Endothelial cell of umbilical vein (primary cell): ENCODE measurements at places on chromosomes 13 and 19. TPM values are rescaled to one million over a fixed set of nuclear protein-coding genes. Genes with fewer than 3 reads are reported as not detected.

The CGB7 gene
- total RNA-seq, result 0.42 TPM in 1 of 2 replicates, not detected in the other

The SCAF1 gene
- total RNA-seq, result 75.8 and 83.8 TPM in 2 replicates

The SMIM44 gene
- not detected in 2 replicates for total RNA-seq

- H3K4me3 ChIP-seq, result no peak overlapping the region
- no peaks in the 10 kb centered on the region for H3K36me3 ChIP-seq
- H3K27me3 ChIP-seq, result peaks cover 5% of the 10 kb centered on the region
- no peak for DNase-seq
- H3K27ac ChIP-seq, result no peak overlapping the region
Observed at GRCh38 chr13:43126420-43126819, 103.0 kb downstream of the DNAJC15 start.

GRCh38 chr13:106722620-106723019 is 154.7 kb upstream of the ARGLU1 start:
- H3K4me1 ChIP-seq, result no peaks in the 10 kb centered on the region
- DNase-seq, result no peak
- no peaks in the 10 kb centered on the region for H3K36me3 ChIP-seq
- no peaks in the 10 kb centered on the region for H3K27me3 ChIP-seq
- H3K4me3 ChIP-seq, result no peak overlapping the region
- H3K27ac ChIP-seq, result no peak overlapping the region

DNA sequence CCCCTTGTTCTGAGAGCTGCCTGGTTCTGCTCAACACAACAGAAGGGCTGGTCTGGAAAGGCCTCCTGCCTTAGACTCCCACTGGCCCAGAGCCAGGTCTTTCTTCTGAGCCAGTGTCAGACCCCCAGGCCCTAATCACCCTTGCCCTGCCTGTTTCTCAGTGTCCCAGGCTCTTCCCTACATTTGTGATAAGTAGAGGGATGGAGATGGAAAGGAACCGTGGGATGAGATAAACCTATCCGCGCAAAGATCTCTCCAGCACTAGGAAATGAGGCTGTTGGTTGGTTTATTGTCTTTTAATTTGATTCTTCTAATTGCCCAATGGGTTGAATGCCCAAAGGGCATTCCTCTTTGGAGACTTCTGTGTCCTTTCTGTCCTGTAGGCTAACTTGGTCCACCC is 470.0 kb downstream of the TSHZ3 start:
- no peaks in the 10 kb centered on the region for H3K27me3 ChIP-seq
- no peak overlapping the region for H3K4me3 ChIP-seq
- DNase-seq, result no peak
- no peaks in the 10 kb centered on the region for H3K4me1 ChIP-seq
- no peaks in the 10 kb centered on the region for H3K36me3 ChIP-seq

- no peaks in the 10 kb centered on the region for H3K27me3 ChIP-seq
- no peaks in the 10 kb centered on the region for H3K36me3 ChIP-seq
- H3K27ac ChIP-seq, result no peak overlapping the region
- DNase-seq, result peak; percentile 74
Observed at GRCh38 chr19:48644839-48645619, 958 bp downstream of the CA11 start.

- no peaks in the 10 kb centered on the region for H3K27me3 ChIP-seq
- no peak overlapping the region for H3K4me3 ChIP-seq
- no peak overlapping the region for H3K27ac ChIP-seq
- DNase-seq, result no peak
- no peaks in the 10 kb centered on the region for H3K36me3 ChIP-seq
Observed at GRCh38 chr13:86066611-86067365, 267.6 kb upstream of the SLITRK6 start.

DNA sequence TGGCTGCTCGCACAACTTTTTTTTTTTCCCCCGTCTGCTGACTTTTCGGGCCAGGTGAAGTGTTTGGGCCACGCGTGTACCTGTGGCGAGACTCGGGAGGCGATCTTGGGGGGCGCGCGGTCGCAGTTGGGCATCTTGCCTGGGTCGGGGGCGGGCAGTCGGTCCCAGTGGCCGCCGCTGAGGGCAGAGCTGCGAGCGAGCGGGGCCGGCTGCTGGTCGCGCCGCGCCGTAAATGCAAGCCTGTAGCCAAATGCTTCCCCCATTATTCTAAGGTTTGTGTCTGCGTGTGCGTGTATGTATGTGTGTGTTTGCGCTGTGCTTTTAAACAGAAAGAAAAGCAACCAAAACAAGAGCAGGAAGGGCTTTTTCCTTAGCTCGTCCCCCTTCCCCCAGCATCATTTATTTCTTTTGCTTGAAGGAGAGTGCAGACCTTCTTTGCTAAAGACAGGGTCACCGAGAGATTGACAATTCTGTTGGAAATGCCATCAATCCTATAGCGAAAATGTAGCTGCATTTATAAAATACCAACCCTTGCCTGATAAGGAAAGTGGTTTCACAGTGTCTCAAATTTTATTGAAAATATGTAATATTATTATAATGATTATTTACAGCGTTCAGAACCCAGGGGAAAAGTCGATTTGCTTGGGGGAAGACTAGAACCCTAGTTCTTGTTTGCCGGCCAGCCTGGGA is 143.2 kb upstream of the ZNF536 start:
- DNase-seq, result no peak
- no peak overlapping the region for H3K4me3 ChIP-seq
- H3K27ac ChIP-seq, result no peak overlapping the region
- no peaks in the 10 kb centered on the region for H3K4me1 ChIP-seq
- H3K27me3 ChIP-seq, result peaks cover 59% of the 10 kb centered on the region

DNA sequence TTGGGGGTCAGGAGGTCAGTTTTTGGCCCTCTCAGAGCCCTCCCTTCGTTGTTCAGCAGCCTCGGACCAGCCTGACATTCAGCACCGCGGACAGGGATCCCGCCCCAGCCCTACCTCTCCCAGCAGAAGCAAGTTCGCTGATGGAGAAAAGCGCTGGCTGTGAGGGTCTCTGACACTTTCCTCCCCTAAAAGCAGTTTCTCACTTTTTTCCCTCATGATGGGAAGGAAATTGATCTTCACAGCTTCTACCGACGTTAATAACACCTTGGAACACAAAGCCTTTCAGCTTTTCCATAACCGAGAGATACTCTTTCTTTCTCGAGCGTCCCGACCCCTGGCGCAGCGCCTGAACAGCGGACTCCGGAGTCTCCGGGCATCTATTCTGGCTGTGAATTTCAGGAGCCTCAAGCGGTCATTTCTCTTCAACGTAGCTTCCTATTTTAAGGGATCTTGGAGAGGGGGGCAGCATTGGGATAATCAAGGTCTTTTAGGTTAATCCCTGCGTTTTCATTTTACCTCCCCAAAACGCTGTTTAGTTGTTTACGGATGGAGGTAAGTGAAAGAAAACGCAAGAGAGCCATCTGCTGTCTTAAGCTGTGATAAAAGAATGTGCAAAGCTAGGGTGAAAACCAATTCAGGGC is 467.2 kb downstream of the ITGBL1 start:
- H3K4me3 ChIP-seq, result peak overlapping the region; percentile 38
- no peaks in the 10 kb centered on the region for H3K4me1 ChIP-seq
- H3K27ac ChIP-seq, result no peak overlapping the region
- H3K36me3 ChIP-seq, result no peaks in the 10 kb centered on the region
- DNase-seq, result peak; percentile 38

GRCh38 chr13:22505489-22505888 is 675.3 kb upstream of the SGCG start:
- no peak overlapping the region for H3K4me3 ChIP-seq
- no peaks in the 10 kb centered on the region for H3K36me3 ChIP-seq
- no peak overlapping the region for H3K27ac ChIP-seq
- H3K4me1 ChIP-seq, result no peaks in the 10 kb centered on the region
- H3K27me3 ChIP-seq, result no peaks in the 10 kb centered on the region

DNA sequence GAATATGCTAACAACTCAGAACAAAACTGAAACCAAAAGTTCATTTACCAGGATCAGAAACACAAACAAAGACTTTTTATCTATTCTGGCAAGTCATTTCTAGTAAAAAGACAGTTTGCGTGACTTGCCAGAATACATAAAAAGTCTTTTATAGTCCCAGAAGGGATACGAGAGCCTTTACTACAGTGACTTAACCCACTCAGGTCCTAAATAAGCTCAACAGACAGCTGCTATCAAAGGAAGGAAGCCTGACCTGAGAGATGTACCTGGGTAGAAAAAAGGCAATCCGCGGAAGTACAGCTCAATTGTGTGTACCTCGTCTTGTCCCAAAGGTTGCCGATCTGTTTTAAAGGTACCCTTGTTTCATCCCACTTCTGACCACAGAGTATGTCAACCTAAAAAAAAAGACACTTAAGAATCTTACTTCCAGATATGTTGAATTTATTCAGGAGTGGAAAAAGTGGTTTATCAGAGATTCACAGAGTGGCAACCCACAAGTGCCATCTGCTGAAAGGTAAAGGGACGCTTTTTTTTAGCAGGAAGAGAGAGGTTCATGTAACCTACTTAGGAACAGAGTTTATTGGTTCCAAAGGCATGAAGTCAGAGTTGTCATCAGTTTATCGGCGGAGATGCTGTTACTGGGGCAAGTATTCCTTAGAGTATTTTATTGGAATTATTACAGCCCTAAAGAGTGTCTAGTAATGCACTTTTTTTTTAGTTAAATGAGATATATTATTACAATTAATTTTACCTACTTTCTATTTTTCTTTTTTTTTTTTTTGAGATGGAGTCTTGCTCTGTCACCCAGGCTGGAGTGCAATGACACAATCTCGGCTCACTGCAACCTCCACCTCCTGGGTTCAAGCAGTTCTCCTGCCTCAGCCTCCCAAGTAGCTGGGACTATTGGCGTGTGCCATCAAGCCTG is 69.7 kb upstream of the C1QTNF9B start:
- no peaks in the 10 kb centered on the region for H3K27me3 ChIP-seq
- DNase-seq, result no peak
- H3K36me3 ChIP-seq, result no peaks in the 10 kb centered on the region
- no peaks in the 10 kb centered on the region for H3K4me1 ChIP-seq

DNA sequence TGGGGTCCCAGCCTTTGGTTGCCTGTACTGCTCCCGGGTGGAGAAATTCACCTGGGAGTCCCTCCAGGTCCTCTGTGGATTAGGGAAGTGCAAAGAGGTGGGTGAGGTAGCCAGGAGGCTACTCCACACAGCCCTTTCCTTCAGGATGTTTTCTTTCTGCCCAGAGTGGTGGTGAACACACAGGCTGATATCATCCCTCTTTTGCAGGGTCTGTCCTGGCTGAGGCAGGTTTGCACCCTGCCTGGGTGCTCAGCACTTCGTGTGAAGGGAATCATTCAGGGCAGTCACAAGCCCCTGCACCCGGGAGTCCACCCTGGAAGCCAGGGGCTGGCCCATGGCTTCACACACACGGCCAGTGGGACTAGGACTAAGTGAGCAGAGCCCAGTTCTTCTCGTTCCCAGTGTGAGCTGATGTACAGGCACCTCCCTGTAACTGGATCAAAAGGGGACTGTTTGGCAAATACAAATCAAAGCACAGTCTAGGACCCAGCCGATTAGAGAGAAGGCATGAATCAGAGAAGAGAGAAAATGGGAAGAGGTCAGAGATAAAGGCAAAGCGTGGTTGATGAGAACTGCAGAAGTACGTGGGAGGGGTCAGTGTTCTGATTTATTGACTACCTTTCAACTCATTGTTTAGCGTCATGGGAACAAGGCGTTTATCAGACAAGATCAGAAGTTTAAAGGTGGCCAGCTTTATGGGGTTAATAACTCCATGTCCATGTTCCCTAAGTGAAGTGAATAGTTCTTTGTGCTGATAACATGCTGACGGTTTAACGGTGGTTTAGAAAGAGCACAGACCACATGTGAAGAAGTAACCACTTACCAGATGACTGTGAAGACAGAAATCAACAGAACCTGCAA is 30.4 kb upstream of the SPATA13 start:
- H3K36me3 ChIP-seq, result no peaks in the 10 kb centered on the region
- H3K4me3 ChIP-seq, result no peak overlapping the region
- H3K27ac ChIP-seq, result no peak overlapping the region
